ENCODE measurements at places on chromosomes 11 and 22.

GRCh38 chr11:93832780-93833179 lies 17.6 kb downstream of the VSTM5 start:
- DNase-seq: no peak

DNA sequence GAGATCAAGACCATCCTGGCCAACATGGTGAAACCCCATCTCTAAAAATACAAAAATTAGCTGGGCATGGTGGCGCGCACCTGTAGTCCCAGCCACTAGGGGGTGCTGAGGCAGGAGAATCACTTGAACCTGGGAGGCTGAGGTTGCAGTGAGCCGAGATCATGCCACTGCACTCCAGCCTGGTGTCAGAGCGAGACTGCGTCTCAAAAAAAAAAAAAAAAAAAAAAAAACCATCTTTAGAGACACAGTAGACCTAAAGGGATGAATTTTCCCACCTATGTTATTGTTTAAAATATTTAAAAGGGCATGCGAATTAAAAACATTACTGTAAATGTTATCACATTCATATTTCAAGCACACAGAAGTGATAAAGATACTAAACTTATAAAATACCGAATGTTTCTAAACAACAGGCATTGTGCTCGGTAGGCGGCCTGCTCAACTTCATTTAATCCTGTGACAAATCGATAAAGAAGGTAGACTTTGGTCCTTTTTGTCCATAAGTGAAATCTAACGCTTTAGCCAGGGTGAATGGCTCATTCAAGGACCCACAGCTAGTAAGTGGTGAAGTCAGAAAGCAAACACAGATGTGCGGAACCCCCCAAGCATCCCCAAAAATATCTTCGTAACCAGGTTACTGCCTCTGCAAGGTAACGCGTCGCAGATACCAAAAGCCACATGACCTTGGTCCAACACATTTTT lies 16.1 kb downstream of the NCAPD3 start:
- DNase-seq: peak; percentile 67

- DNase-seq: no peak
Measured at GRCh38 chr11:95877291-95877690, 46.6 kb downstream of the MTMR2 start.

GRCh38 chr11:106228996-106229395 lies 151.5 kb downstream of the AASDHPPT start:
- DNase-seq: no peak

DNA sequence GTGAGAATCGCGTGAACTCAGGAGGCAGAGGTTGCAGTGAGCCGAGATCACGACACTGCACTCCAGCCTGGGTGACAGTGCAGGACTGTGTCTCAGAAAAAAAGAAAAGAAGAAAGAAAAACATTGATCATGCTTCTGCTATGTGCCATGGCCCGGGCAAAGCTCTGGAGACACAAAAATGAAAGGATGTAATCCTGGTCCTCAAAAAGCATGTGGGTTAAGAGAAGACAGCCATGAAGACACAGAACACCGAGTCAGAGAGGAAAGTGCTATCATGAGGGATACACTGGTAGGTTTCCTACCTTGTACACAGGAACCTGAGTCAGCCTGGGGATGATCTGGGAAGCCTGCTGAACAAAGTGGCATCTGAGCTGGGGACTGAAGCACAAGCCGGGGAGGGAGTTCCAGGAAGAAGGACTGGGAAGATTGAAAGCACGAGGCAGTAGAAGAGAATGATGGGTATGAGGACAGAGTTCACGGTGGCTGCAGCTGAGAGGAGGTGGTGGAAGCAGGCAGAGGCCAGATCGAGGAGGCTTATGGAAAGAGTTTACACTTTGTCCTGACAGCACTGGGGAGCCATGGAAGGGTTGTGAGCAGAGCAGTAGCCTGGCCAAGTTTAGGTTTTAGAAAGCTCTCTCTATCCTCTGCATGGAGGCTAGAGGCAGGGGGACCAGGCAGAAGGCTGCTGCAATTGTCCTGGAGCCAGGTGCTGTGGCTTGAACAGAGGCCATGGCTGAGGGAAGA lies 9.9 kb upstream of the MAFF start:
- no peak for DNase-seq

GRCh38 chr11:65279741-65280440 lies 18.1 kb downstream of the POLA2 start:
- DNase-seq: no peak

DNA sequence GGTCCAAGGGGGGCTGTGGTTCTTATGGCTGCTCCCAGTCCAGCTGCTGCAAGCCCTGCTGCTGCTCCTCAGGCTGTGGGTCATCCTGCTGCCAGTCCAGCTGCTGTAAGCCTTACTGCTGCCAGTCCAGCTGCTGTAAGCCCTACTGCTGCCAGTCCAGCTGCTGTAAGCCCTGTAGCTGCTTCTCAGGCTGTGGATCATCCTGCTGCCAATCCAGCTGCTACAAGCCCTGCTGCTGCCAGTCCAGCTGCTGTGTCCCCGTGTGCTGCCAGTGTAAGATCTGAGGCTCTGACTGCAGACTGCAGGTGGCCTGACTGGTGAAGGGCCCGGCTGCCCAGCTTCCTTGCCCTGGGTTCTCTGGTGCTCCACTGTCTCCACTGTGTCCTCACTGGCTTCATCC lies 696 bp downstream of the KRTAP5-5 start:
- no peak for DNase-seq

- no peak for DNase-seq
Measured at GRCh38 chr11:93542811-93543229, 371 bp downstream of the SMCO4 start.

DNA sequence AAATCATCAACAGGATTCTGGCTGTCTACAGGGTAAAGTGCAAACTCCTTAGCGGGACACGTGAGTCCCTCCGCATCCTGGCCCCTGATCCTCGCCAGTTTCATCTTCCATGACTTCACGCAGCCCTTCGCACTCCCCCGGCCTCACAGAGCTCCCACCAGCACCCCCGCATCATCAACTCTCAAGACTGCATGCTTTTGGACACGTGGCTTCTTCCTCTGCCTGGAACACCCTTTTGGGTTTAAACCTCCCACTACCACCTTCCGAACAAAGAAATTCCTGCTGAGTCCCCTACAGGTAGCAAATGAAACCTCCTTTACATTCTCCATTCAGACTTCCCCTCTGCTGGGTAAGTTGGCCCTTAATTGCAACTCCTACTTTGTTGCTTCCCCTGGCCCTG lies 12.6 kb upstream of the EIF3M start:
- DNase-seq: no peak

DNA sequence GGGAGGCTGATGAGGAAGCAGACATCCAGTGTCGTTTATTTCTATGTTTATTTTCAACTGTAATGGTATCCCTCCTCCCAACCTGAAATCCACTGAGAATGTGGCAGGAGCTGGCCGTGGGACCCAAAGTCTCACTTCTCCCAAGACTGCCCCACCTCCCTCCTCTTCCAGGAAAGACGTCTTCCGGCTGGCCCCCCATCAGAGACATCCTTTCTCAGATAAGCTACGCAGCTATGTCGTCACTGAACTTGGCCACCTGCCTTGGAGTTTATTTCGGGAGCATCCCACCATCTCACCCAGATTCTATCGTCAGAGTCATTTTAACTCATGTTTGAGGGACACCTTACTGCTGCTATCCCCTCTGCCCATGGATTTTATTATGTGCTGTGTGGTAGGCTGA lies 13.9 kb downstream of the TMEM184B start:
- DNase-seq: no peak

GRCh38 chr22:19448076-19448607 lies 631 bp upstream of the C22orf39 start:
- DNase-seq: peak; percentile 63

- peak; percentile 69 for DNase-seq
Measured at GRCh38 chr11:45371251-45372115, 85.3 kb upstream of the SYT13 start.

DNA sequence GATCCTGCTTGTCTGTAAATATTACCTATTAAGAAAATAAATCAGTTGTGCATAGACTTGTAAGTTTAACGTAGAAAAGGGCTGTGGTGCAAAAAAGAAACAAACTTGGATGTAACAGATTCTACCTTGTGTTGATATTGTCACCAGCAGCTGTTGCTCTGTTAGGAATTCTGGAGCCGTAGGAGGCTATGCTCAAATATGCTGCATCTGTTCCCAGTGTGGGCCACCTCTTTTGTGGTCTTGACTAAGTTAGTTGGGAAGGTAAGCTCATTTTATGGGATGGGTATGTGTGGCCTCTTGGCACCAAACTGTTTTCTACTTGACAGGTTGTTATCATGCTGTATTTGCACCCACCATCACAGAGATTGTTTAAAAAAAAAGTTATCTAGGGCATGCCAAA lies 29.4 kb upstream of the RAG2 start:
- no peak for DNase-seq

DNA sequence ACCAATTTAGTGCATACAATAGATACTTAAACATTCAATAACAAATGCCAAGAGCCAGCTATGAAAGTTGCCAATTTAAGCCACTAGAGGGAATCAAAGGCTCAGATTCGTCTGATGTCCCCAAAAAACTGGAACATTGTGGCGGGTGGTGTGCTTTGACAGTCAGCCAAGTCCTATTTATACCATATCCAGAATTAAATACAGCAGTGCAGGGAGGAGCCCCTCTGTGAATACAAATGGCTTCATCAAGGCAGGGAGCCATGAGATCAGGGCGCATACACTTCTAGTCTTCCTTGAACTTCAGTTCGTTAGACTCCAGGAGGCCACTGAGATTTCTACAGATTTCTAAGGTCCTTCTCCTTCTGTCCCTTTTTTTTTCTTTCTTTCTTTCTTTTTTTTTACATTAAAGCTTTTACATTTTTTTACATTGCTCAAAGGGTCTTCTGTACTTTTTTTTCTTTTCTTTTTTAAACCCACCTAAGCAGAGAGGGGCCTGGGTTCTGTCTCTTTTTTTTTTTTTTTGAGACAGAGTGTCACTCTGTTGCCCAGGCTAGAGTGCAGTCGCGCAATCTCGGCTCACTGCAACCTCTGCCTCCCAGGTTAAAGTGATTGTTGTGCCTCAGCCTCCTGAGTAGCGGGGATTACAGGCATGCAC lies 41.5 kb upstream of the HSPA8 start:
- peak; percentile 38 for DNase-seq

DNA sequence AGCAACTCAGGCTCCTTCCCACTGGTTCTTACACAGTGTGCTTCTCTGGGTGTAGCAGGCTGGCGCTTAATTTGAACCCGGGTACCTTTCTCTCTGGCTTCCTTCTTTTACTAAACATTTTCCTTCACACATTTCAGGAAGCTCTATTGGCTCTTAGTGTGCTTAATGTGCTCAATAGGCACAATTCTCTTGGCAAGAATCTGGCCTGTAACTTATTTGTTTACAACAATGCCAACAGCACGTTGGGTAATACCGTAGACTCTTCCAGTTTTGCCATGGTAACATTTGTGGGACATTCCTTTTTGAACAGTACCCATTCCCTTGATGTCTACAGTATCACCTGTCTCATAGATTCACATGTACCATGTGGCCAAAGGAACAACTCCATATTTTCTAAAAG lies 47.8 kb downstream of the AAMDC start:
- no peak for DNase-seq

- peak; percentile 77 for DNase-seq
Measured at GRCh38 chr22:22752556-22753477, 108.4 kb downstream of the GGTLC2 start.

GRCh38 chr11:70072861-70073755 lies 5.0 kb upstream of the ANO1 start:
- DNase-seq: no peak

- no peak for DNase-seq
Measured at GRCh38 chr11:16173798-16174197, 182.5 kb downstream of the SOX6 start.

- DNase-seq: no peak
Measured at GRCh38 chr11:41498726-41499125, 39.3 kb upstream of the LRRC4C start.

- no peak for DNase-seq
Measured at GRCh38 chr11:14687943-14688627, 44.5 kb downstream of the PDE3B start.

GRCh38 chr11:58075781-58076180 lies 45.0 kb downstream of the OR6Q1 start:
- no peak for DNase-seq

DNA sequence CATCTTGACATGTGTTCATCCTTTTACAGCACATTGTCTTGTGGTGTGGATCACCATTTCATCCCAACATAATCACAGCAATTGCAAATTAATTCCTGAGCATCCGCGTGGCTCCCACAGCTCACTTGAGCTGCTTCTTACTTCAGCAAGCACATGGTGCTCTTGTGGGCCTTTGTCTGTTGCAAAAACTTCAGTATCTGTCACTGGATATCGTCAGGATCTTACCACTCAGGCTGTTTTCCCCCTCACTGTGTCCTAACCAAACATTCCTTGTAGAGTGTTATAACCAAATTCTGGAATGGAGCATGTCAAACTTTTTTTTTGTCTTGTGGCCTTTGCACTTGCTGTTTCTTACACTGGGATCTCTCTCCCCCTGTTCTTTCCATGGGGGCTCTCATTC lies 683.1 kb upstream of the ARHGAP42 start:
- DNase-seq: no peak

- no peak for DNase-seq
Measured at GRCh38 chr11:1600626-1601025, 2.5 kb upstream of the KRTAP5-2 start.

DNA sequence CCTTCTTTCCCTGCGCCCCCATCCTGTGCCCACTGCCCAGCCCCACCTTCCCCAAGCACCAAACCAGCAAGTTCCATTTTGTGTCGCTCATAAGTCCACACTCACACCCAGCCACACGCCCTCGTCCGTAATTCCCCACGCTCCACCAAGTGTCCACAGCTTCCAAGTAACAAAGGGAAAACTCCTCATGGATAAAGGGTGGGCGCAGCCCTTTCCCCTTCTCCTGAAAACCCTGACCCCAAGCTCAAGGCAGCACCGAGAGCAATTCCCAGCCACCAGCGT lies 458 bp downstream of the FXYD6 start:
- peak; percentile 10 for DNase-seq

DNA sequence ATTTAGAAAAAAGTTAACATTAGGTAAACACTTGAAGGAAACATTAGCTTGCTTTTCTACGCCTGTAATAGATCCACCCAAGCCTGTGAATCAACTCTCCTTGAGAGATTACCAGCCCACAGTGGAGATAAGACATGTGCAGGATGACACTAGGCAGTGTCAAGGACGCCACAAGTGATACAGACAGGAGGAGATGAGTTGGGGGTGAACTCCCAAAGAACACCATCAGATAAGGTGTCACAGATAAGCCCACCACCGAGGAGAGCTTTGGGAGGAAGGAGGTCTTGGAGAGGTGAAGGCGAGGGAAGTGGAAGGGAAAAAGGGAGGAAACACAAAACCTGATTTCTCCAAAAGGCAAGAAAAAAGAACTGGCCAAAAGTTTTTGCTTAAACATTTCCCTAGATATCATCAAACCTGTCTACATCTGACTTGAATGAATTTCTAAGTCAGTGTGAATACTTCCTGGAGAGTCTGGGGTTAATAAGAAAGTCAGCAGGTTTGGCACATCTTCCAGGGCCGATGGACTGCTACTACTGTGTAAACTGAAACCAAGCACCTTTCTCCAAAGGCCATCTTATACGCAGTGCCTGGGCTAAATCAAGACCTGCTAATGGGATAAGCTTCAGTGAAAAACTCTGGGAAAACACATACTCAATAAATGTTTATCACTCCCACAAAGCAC lies 15.5 kb downstream of the CLTCL1 start:
- no peak for DNase-seq

GRCh38 chr11:113193946-113194345 lies 120.4 kb upstream of the TTC12 start:
- DNase-seq: no peak
